ENCODE measurements at places on chromosomes 5 and 9. TPM values are rescaled to one million over a fixed set of nuclear protein-coding genes. Genes with fewer than 3 reads are reported as not detected.

The BNC2 gene
- total RNA-seq: not detected

The LRRC70 gene
- total RNA-seq: 6.5 TPM

The IFNK gene
- not detected for total RNA-seq

The IRGM gene
- total RNA-seq: not detected

The SOX30 gene
- not detected for total RNA-seq

The TLN1 gene
- 54.2 TPM for total RNA-seq

The PHF2 gene
- 19.8 TPM for total RNA-seq

The CERT1 gene
- total RNA-seq: 20.6 TPM

GRCh38 chr5:15238006-15238405, 262.0 kb upstream of the FBXL7 start:
- H3K27ac ChIP-seq: no peak overlapping the region
- DNase-seq: no peak
- H3K4me3 ChIP-seq: no peak overlapping the region
- H3K27me3 ChIP-seq: no peaks in the 10 kb centered on the region
- H3K4me1 ChIP-seq: no peaks in the 10 kb centered on the region

GRCh38 chr5:1013238-1013947, 4.8 kb downstream of the NKD2 start:
- no peaks in the 10 kb centered on the region for H3K4me1 ChIP-seq
- H3K27ac ChIP-seq: no peak overlapping the region
- no peaks in the 10 kb centered on the region for H3K27me3 ChIP-seq
- no peaks in the 10 kb centered on the region for H3K36me3 ChIP-seq

DNA sequence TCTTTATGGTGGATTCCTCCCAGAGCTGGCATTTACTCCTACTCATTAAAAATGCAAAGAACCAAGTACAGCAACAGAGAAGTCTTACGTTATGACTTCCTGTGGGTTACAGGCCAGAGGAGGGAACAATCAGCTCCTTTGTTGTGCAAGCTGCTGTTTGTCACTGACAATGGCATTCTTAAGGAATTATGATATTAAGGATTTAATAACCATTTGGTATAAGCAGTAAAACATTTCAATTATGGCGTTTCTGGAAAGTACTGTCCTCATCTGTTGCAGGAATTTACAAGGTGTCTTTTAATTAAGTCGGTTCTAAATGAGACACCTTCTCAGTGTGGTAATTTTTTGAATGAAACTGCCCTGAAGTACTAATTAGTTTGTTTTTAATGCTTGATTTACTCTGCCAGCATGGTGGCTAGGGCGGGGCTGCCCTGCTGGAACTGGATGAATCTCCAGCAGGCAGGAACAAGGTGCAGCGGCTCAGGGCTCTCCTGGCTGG, 49.1 kb upstream of the VDAC1 start:
- no peak overlapping the region for H3K4me3 ChIP-seq
- H3K27me3 ChIP-seq: no peaks in the 10 kb centered on the region
- DNase-seq: no peak
- no peaks in the 10 kb centered on the region for H3K4me1 ChIP-seq
- H3K27ac ChIP-seq: no peak overlapping the region

GRCh38 chr5:72848474-72849428, 32.3 kb downstream of the TNPO1 start:
- peak; percentile 68 for DNase-seq
- peaks cover 56% of the 10 kb centered on the region for H3K4me1 ChIP-seq
- H3K36me3 ChIP-seq: peaks cover 33% of the 10 kb centered on the region
- peak overlapping the region; percentile 95 for H3K4me3 ChIP-seq
- H3K27ac ChIP-seq: peak overlapping the region; percentile 81
- no peaks in the 10 kb centered on the region for H3K27me3 ChIP-seq

- no peak for DNase-seq
- peaks cover 47% of the 10 kb centered on the region for H3K4me1 ChIP-seq
- no peak overlapping the region for H3K27ac ChIP-seq
- H3K27me3 ChIP-seq: no peaks in the 10 kb centered on the region
Measured at GRCh38 chr5:134439210-134439654, 27.6 kb upstream of the CDKN2AIPNL start.

DNA sequence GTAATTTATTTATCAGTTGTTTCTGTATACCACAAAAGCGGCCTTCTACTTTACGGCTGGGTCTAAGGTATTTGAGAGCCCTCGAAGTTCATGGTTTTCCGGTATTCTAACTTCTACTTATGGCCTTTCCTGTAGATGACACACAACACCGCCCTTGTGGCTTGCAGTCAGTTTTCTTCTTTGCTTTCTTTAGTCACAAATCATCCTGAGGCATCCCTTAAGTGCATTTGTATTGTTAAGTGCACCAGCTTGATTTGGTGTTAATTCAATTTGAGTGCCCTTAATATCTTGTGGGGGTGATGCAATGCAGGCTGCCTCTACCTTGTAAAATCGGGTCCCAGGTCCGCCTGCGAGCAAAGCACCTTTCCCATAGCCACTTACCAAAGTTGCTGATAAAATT, 511.9 kb downstream of the CCDC171 start:
- no peak overlapping the region for H3K4me3 ChIP-seq
- H3K36me3 ChIP-seq: no peaks in the 10 kb centered on the region
- H3K27ac ChIP-seq: no peak overlapping the region
- no peaks in the 10 kb centered on the region for H3K27me3 ChIP-seq

DNA sequence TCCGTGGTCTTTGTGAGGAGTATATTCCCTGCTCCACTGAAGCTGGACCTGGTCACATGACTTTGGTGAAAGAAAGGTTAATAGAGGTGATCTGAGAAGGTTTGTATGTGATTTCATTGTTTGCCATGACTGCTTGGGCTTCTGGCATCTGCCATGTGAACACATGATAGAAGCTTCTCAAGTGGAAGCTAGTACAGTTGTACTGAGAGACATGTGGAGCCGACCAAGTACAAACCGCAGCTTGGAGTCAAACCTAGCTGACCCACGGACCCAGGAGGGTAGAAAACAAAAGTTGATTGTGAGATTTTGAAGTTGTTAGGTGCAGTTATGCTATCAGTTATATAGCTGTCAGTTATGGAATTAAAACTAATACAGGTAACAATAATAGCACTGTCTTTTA, 140.4 kb downstream of the CARTPT start:
- no peak for DNase-seq
- H3K4me1 ChIP-seq: no peaks in the 10 kb centered on the region
- H3K27me3 ChIP-seq: no peaks in the 10 kb centered on the region
- H3K27ac ChIP-seq: no peak overlapping the region
- no peaks in the 10 kb centered on the region for H3K36me3 ChIP-seq
- no peak overlapping the region for H3K4me3 ChIP-seq

- no peaks in the 10 kb centered on the region for H3K36me3 ChIP-seq
- no peak overlapping the region for H3K27ac ChIP-seq
- H3K27me3 ChIP-seq: no peaks in the 10 kb centered on the region
- no peak overlapping the region for H3K4me3 ChIP-seq
- no peak for DNase-seq
Measured at GRCh38 chr9:128070874-128071273, 2.8 kb downstream of the SLC25A25 start.

GRCh38 chr5:112023766-112024165, 266.8 kb upstream of the NREP start:
- DNase-seq: no peak
- no peak overlapping the region for H3K27ac ChIP-seq
- no peaks in the 10 kb centered on the region for H3K27me3 ChIP-seq
- no peaks in the 10 kb centered on the region for H3K36me3 ChIP-seq
- H3K4me1 ChIP-seq: no peaks in the 10 kb centered on the region

DNA sequence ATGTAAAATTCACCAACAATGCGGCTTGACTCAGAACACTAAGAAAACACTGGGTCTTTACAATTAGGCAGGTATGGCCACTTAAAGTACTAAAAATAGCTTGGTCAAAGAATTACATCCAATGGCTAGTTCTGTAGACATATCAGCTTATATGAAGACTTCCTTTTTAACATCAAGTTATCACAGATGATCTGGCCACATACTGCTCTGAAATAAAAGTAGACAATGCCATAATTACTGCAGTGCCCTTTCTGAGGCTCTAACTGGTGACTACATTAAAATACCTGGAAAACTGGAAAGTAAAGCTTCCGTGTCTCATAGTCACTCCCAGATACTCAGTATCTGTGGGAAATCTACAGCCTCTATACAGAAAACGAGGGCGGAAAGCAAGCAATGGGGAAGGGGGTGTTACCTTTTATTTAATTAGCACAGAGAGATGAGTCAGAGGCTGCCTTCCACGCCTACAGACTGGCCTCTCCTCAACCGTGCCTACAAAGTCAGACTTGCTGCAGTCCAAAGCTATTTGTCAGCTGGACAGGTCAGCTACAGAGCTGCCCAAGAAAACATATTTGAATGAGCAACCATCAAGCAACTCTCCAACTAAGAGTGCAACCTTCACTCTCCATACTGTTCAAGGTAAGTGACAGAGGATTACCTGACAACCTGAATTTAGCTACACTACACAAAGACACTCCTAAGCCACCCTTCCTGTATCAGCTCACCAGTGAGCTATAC, 8.7 kb downstream of the SERINC5 start:
- peak overlapping the region; percentile 40 for H3K4me3 ChIP-seq
- DNase-seq: peak; percentile 60
- H3K27me3 ChIP-seq: no peaks in the 10 kb centered on the region
- H3K36me3 ChIP-seq: no peaks in the 10 kb centered on the region

GRCh38 chr9:107034831-107035230, 171.9 kb downstream of the ZNF462 start:
- H3K36me3 ChIP-seq: no peaks in the 10 kb centered on the region
- peaks cover 2% of the 10 kb centered on the region for H3K4me1 ChIP-seq
- no peak for DNase-seq
- no peak overlapping the region for H3K27ac ChIP-seq
- no peaks in the 10 kb centered on the region for H3K27me3 ChIP-seq
